Stimulated activated CD8-positive, alpha-beta memory T cell treated with anti-CD3 and anti-CD28 coated beads, Interleukin-4, amount 100 ng/mL, for 48 hours (primary cell): ENCODE measurements at places on chromosomes 3 and 15.

DNA sequence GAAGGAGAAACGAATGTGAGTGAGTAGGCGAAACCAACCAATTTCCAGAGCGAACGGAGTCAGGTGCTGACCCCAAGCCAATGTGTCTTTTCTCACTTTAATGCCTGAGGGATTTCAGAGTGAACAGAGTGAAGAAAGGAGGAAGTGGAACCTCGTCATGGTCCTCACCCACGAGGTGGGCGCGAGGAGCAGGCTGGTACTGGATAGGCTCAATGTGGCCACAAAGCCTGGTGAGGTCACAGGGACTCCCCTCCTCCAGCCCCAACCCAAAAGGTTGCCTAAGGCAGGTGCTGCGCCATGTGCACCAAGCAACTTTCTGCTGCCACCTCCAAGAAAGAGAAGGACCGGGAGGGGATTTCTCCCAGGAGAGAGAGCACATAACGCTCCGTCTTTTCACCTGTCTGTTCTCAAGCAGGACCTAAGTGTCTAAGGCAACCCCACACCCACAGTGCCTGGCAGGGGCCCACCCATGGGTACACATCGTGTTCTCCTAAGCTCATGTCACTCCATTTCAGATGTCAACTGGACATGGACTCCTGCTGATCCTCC, 3.8 kb downstream of the NRROS start:
- peak; percentile 67 for DNase-seq

- DNase-seq: no peak
Observed at GRCh38 chr3:9598783-9599387, 45.3 kb upstream of the LHFPL4 start.

GRCh38 chr15:100650685-100651084, 48.3 kb downstream of the ASB7 start:
- DNase-seq: no peak

- DNase-seq: no peak
Observed at GRCh38 chr3:139695426-139696313, 17.9 kb upstream of the NMNAT3 start.

DNA sequence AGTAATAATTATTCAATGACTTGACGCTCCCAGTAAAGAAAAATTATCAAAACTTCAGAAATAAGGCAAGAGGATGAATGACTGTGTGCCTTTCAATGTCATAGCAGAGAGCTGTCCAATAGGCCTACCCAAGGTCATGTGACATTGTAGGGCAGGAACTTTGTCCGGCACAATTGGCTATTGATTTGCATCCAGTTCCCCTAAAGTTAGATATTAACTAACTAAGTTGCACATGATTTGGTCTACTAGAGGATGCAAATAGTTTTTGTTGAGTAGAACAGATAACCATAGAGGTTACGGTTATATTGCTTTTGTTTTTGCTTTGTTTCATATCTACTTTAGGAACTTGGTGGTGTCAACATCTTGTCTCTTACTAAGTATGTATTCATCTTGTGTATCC, 127.9 kb upstream of the PFN2 start:
- no peak for DNase-seq

- no peak for DNase-seq
Observed at GRCh38 chr3:72041511-72041910, 256.6 kb upstream of the PROK2 start.

GRCh38 chr3:7789324-7789723, 712.3 kb upstream of the LMCD1 start:
- no peak for DNase-seq

- no peak for DNase-seq
Observed at GRCh38 chr3:177565981-177566380, 368.7 kb upstream of the TBL1XR1 start.

DNA sequence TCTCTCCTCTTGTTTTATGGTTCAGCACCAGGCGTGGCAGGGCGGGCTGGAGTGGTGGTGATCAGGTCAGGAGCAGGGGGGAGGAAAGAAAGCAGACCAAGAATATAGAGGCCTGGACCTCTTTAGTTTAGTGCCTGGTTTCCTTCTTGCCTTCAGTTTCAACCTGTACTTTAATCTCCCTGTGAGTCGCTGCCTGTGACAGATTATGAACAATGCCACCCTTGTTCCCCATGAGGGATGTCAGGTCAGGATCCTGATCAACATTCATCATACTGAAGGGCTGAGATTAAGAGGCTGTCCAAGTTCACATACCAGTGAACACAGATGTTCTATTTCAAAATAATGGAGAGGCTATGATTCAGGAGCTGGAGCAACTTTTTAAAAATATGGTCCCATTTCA, 11.4 kb downstream of the ENTPD3 start:
- DNase-seq: no peak
